Activated T-helper 1 cell treated with anti-CD3 and anti-CD28 coated beads, Interleukin-2, amount 50 U/mL, for 16 hours (primary cell): ENCODE measurements at places on chromosomes 3 and 15.

DNA sequence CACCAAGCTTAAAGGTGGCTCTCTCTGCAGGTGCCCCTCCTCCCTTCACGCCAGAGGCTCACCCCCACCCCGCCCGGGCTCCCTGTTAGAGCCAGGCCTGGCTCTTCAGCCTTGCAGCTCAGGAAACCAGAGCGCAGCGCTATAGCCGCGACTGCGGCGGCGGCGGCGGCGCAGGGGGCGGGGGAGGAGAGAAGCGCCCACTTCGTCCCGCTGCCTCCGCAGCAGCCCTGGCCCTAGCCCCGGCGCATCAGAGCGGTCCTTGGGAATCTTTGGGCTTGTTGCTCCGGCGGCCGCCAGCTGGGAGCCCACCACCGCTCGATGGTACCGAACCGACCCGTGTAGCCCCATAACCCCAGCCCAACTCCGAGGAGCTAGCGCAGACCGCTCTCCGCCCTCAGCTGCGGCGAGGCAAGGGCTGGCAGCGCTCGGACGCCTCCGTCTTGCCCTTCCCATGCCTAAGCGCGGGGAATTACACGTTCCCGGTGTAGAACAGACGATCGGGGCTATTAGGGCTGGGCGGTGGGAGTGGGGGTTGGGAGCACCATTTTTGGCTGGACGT lies 1.2 kb downstream of the RASGRF1 start:
- no peak for DNase-seq

- DNase-seq: no peak
Measured at GRCh38 chr3:107916171-107916570, 174.7 kb downstream of the CD47 start.

DNA sequence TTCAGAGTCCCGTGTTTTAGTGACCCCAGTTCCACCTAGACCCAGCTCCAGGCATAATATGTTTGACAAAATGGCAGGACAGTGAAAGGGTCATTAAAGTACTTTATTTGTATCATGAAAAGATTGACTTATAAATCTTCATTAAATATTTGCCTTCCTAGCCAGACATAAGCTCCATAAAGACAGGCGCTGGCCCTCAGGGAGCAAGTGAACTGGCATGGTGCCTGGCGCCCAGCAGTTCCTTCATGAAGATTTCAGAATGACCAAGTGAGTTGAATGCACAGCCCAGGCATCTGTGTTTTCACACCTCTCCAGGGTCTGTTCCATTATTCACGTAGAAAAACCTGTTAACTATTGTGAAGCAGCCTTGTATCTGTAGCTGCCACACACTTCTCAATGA lies 166.2 kb downstream of the GAP43 start:
- no peak for DNase-seq

DNA sequence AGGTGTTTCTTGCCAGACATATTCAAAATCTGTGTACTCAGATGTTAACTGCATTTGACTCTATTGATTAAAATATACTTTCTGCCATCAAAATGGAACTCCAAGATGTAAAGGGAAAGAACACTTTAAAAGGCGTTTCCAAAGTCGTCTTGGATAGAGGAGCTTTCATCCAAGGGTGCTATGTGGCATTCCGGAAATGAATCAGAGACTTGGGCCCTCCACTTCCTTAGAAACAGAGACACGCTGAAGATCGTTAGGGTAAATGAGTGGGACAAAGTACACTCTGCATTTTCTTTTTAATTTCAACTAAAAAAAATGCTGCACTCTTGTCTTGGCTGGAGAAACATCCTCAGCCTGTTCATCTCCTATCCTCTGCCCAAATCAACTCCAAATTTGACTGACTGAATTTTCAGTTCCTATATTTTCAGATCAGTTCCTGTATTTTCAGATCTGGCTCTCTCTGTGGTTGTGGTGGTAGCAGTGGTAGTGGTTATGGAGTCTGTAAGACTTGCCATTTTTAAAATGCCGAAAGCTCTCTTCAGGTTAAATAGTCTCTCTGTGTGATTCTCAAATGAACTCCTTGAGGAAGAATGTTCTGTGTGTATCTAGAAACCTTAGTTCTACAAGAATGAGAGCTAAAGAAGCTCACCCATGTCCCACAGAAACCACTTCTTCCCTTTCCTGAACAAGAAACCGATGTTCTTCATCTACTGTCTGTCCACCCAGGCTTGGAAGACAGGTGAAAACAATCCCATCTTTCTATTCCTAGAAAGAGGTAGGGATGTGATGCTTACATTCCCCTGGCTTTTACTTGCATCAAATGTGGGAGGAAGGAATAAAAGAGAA lies 156.8 kb upstream of the ICE2 start:
- DNase-seq: no peak

GRCh38 chr3:108406661-108407206 lies 103.7 kb downstream of the MYH15 start:
- no peak for DNase-seq

DNA sequence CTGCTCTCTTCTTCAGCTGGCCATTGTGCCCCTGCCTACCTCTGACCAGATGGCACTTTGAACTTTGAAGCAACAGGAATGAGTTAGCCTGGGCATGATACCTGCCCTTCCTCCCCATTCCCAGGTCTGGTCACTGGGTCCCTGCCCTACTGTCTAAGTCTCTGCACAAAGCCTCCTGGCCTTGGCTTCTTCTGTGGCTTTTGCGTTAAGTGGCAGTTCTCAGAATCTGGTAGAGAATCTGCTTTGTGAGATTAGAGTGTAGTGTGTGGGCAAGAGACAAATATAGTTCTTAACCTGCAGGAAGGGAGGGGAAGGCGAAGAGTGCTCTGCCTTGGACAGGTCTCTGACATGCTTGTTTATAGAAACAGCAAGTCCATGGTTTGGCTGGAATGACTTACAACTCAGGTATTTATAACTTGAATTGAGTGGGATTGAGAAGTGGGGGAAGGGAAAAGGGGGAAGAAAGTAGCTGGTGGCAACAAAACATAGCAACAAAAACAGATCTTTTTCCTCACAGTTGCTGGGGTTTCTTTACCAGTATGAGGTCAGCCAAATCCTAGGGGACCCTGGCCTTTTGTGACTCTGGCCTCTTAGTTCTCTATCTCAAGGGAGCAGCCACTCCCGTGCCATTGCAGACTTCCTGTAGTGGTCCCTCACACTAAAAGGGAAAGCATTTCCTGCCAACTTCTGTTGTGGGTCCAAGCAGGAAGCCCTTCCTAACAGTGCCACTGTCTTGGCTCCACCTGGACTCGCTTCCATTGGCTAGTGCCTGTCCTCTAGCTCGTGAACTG lies 16.7 kb downstream of the MAPKBP1 start:
- no peak for DNase-seq

DNA sequence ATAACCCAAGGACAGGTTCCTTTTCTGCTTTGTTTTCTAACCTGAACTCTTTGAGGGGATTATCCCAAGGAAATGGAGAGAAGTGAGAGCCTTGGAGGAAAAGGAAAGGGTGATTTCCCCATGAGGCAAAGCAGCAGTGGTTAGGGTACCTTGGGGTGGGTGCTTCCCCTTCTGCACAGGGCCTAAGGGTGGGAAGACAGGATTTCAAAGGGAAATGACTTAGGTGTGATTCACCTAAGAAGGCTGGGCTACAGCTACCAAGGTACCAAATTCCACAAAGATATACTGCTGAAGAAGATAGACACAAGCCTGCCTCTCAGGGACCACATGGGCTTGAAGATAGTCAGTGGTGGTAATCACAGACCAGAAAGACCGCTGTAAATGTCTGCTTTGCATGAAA lies 325.3 kb upstream of the DPH6 start:
- no peak for DNase-seq

- DNase-seq: no peak
Measured at GRCh38 chr3:66036586-66037148, 2.1 kb downstream of the MAGI1 start.

DNA sequence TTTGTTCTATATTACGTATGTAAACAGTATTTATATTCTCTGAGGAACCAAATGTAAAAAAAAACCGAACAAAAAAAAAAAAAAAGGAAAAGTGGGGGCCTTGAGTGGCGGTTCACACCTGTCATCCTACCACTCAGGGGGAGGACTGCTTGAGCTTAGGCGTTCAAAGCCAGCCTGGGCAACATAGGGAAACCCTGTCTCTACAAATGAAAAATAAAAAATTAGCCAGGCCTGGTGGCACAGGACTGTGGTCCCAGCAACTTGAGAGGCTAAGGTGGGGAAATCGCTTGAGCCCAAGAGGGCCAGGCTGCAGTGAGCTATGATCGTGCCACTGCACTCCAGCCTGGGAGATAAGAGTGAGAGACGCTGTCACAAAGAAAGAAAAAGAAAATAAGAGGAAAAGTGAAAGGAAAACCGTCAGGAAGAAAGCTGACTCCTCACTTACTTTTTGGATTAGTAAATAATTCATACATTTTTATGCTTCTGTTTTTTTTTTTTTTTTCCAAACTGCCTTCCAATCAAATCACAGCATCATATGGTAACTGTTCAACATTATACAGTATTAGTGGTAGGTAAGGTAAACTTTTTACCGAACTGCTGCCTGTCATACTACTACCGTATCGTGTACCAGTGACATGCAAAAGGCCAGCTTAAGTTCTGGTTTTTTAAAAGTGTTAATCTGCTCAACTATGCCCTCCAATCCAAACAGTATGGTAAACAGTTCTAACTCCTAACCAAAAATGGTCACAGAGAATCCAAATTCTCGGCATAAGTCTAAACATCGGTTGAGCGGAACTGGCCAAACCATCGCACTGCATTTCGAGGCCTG lies 1.2 kb downstream of the PHC3 start:
- DNase-seq: no peak

GRCh38 chr3:53478166-53478830 lies 16.1 kb upstream of the CACNA1D start:
- DNase-seq: no peak

DNA sequence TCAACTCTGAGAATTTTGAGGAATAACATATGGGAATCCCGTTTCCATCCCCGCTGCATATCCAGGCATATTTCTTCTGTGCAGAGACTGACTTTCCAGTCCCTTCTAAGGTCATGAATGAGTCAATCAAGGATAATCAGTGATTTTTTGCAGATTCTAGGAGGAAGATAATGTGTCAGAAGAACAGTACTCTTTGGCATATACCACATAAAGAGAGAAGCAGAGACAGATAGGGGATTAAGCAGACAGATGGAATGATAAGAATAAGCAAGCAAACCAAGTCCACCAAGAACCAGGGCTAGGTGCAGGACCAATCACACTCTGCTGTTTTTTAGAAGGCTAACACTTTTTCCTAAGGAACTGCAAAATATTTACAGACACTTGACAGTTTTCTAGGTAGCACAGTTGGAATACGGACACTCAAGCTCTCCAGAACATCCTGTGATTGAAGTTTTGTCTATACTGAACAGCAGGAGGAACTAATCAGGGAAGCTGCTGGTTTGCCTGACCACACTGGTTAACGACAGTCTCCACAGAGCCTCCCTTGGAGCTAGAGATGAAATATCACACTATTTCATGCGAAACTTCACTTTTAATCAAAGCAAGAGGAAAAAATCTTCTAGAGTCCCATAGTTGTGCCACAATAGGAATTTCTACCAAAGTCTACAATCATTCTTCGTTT lies 450.0 kb upstream of the KCNMB2 start:
- DNase-seq: no peak

DNA sequence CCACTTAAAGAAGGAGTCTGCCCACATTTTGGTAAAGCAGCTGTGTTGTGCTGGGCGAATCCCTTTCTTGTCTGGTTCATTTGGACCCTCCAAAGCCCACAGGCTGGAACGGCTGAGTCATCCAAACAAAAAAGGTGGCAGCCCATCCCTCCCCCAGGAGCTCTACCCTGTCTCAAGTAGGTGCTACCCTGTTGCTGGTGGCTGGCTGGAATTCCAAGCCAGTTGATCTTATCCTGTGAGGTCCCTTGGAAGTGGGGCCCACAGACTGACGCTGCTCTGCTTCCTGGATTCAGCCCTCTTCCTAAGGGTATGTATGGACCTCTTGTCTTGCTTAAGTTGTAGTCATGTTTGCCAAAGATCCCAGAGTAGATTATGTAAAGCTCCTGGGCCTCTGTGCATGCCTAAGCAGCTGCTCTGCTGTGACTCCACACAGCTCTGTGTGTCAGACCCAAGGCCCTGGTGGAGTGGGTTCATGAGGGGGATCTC lies 44.5 kb downstream of the CCR1 start:
- no peak for DNase-seq

GRCh38 chr15:49918121-49918520 lies 200.9 kb downstream of the ATP8B4 start:
- no peak for DNase-seq

GRCh38 chr15:97076011-97076410 lies 745.5 kb downstream of the NR2F2 start:
- no peak for DNase-seq

GRCh38 chr3:170205302-170205701 lies 16.9 kb upstream of the PRKCI start:
- DNase-seq: no peak

DNA sequence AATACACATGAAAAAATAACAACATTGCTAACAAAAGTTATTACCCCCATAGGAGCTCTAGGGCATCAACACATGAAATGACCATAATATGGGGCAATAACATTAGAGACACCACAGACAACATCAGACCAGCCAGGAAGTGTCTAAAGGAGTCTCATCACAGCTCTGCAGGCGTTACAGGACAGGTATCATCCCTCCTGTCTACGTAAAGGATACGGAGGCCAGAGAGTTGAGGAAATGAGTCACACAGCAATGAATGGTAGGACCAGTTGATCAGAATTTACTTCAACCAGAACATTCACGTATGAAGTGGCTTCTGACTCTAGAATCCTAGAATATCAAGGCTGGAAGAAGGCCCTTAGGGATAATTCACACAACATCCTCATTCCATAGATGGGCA lies 1.8 kb downstream of the NME9 start:
- DNase-seq: no peak

DNA sequence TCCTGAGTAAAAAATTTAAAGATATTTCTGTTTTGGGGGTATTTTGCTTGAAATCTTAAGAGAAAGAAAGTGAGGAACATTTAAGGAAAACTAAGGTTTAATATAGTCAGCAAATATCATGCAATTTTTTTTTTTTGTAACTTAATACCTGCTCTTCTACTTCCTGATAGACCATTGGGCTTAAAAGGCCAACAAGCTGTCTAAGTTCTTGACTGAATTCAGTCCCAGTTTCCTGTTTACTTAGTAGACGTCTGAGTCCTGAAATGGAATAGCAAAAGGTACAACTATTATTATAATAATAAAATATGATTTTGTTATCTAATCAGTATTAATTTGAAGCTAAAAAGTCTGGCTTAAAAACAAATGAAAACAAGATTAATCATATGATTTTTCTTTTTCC lies 37.9 kb downstream of the IQCB1 start:
- no peak for DNase-seq

GRCh38 chr3:113551820-113552219 lies 19.5 kb downstream of the SIDT1 start:
- no peak for DNase-seq

- no peak for DNase-seq
Measured at GRCh38 chr15:52171807-52172206, 19.4 kb downstream of the GNB5 start.

GRCh38 chr3:133691273-133692107 lies 29.7 kb upstream of the TOPBP1 start:
- DNase-seq: no peak
